Sciatic nerve (tissue), 2 donors: ENCODE measurements at places on chromosomes 4 and X. TPM values are rescaled to one million over a fixed set of nuclear protein-coding genes. Genes with fewer than 3 reads are reported as not detected.

The MUC7 gene
- total RNA-seq, result not detected

The MAGEC1 gene
- total RNA-seq, result not detected

The NDNF gene
- total RNA-seq, result 11.8 TPM

The EPGN gene
- 4.3 TPM for total RNA-seq

The CSAG1 gene
- not detected for total RNA-seq

The MAGEA12 gene
- total RNA-seq, result not detected

The SPRY1 gene
- total RNA-seq, result 146 TPM

The LRAT gene
- total RNA-seq, result 4.1 TPM

The CT45A5 gene
- not detected for total RNA-seq

The ZNF711 gene
- 3.6 TPM for total RNA-seq

The TCEAL7 gene
- total RNA-seq, result 15.1 TPM

The SSX1 gene
- not detected for total RNA-seq

The PABPC5 gene
- 4.3 TPM for total RNA-seq

The PTTG2 gene
- total RNA-seq, result 1.1 TPM

The ETDB gene
- total RNA-seq, result not detected
